ENCODE measurements at places on chromosomes 5 and 9. TPM values are rescaled to one million over a fixed set of nuclear protein-coding genes. Genes with fewer than 3 reads are reported as not detected.

GRCh38 chr9:70119786-70120185 lies 76.1 kb downstream of the MAMDC2 start:
- no peak overlapping the region for H3K27ac ChIP-seq
- peaks cover 2% of the 10 kb centered on the region for H3K36me3 ChIP-seq
- no peak overlapping the region for H3K4me3 ChIP-seq
- no peaks in the 10 kb centered on the region for H3K4me1 ChIP-seq

Gene C9orf153
- polyA plus RNA-seq: 0.22 TPM

DNA sequence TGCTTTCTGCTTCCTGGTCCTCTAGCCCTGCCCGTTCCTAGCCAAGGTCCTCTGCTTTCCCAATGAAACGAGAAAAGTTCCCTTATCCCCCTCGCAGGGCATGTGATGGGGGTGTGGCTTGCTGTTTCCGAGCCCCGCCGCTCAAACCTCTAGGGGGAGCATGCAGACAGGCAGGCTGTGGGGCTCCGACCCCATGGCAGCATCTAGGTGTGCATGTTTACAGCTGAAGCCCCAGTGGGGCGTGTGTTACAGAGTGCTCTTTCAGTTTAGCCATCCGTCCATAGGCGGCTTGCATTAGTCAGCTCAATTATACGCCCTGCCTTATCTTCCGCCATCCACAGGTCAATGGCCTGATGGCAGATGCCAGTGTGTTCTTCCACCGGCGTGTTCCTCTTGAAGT lies 48.3 kb upstream of the SPATA31E1 start:
- DNase-seq: peak; percentile 49
- H3K27me3 ChIP-seq: peaks cover 2% of the 10 kb centered on the region
- no peak overlapping the region for H3K27ac ChIP-seq
- H3K4me3 ChIP-seq: no peak overlapping the region

- H3K4me1 ChIP-seq: peaks cover 11% of the 10 kb centered on the region
- H3K27me3 ChIP-seq: no peaks in the 10 kb centered on the region
- H3K4me3 ChIP-seq: no peak overlapping the region
- DNase-seq: no peak
- no peaks in the 10 kb centered on the region for H3K36me3 ChIP-seq
Measured at GRCh38 chr9:74556685-74557084, 59.5 kb downstream of the RORB start.

DNA sequence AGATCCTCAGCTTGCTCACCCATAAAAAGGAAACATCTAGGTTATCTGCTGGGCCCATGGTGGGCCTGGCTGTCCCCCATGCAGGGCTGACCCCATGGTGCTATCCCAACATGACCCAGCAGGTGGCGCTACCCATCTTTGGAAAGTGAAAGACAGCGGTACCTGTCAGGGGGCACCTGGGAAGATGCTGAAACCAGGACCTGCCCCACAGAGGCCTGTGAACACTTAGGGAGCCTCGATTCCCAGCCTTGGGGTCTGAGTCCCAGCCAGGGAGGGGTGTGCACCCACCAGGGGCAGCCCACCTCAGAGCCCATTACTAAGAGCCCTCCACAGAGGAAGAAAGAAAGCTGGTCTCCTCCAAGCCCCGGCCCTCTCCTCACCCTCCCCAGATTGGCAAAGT lies 46.6 kb upstream of the IPPK start:
- peaks cover 85% of the 10 kb centered on the region for H3K36me3 ChIP-seq
- no peak overlapping the region for H3K4me3 ChIP-seq
- no peak for DNase-seq
- no peaks in the 10 kb centered on the region for H3K4me1 ChIP-seq

DNA sequence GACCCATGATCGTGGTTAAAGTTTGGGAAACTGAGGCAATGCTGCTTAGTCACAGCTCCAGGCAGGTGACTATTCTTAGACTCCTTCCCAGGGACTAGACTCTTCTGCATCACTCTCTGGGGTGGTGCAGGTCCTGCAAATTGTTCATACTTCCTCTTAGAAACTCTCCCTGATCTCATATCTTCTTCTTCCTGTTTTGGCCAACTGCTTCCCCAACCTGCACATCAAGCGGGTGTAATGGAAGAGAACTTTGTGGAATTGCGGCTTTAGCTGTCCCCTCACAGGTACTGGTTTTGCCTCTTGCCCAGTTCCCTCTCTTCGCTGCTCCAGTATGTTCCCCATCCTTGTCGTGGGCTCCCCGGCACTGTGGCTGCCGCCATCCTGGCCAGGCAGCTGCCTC lies 111.5 kb upstream of the CTSL start:
- H3K36me3 ChIP-seq: peaks cover 23% of the 10 kb centered on the region
- H3K4me3 ChIP-seq: no peak overlapping the region
- H3K27me3 ChIP-seq: no peaks in the 10 kb centered on the region
- H3K27ac ChIP-seq: no peak overlapping the region
- no peaks in the 10 kb centered on the region for H3K4me1 ChIP-seq

GRCh38 chr5:37975531-37975930 lies 135.7 kb upstream of the GDNF start:
- no peaks in the 10 kb centered on the region for H3K27me3 ChIP-seq
- no peak for DNase-seq
- no peak overlapping the region for H3K4me3 ChIP-seq
- no peaks in the 10 kb centered on the region for H3K4me1 ChIP-seq
- H3K36me3 ChIP-seq: no peaks in the 10 kb centered on the region
- no peak overlapping the region for H3K27ac ChIP-seq

DNA sequence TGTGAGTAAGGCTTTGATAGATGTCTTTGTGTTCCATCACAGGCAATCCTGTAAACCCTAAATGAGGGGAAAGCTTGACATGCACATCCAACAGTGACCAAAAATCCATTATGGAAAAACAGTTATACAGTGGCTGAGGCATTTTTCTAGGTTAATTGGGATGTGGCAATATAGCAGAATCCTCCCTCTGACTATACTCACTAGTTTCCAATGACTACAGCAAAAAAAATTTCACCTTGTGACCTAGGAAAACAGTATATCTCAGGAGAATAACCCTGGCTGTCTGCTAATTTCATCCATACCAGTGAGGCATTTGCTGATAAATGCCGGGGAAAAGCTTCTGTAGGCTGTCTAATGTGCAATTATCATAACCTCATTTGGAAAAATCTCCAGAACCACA lies 49.9 kb upstream of the SNCAIP start:
- DNase-seq: no peak
- no peak overlapping the region for H3K4me3 ChIP-seq
- no peaks in the 10 kb centered on the region for H3K27me3 ChIP-seq
- H3K27ac ChIP-seq: no peak overlapping the region
- H3K36me3 ChIP-seq: no peaks in the 10 kb centered on the region

Gene GABBR2
- 0.69 TPM for polyA plus RNA-seq

DNA sequence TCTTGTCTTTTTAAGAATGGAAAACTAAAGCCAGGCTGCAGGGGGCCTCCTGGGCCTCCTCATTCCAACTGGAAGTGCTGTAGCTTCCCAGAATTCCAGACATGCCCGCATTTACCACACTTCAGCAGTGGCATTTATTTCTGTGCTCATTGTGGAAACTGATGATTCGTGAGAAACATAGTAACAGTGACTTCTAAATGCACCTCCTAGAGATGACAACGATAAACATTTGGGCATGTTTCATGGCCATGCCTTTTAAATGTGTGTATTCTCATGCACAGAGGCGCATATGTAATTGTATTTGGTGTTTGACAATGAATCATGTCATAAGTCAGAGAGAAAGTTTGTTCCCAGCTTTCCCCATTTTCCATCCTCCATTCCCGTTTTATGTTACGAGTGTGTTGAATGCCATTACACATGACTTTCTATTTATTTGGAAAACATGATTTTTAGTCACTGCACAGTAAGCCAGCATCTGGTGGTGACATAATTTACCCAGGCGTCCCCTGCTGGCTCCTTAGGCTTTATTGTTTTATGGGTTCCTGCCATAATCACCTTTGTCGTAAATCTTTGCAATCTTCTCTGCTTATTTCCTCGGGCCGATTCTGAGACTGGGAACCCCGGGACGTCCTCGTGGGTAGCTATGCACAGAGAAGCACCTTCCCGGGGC lies 68.8 kb upstream of the FCN2 start:
- DNase-seq: peak; percentile 12
- H3K36me3 ChIP-seq: peaks cover 25% of the 10 kb centered on the region
- H3K27me3 ChIP-seq: no peaks in the 10 kb centered on the region
- no peak overlapping the region for H3K4me3 ChIP-seq

DNA sequence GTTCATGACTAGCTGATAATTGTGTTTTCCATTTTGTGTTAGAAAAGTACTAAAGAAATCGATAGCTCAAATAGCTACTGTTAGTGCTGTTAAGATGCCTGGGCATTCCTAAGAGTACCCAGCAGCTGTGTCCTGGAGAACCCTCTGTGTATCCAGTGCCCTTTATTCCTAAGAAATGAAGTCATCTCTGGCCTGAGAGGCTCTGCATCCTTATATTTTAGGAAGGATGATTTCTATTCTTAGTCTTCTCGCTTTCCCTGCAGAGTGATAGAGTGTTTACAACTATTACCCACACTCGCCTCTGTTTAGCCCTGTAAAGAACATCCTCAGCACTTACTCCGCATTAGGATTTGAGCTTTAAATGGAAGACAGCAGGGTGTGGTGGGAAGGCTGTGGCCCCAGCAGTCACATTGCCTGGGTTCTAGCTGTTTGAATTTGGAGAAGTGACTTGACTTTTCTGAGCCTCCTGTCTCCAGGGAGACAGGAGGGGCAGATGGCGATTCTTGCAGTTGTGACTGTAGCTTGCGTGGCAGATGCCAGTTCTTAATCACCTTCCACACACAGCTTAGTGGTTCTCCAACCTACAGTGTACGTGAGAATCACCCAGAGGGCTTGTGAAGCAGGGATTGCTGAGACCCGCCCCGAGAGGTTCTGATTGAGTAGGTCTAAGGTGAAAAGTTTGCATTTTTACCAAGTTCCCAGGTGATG lies 177.2 kb upstream of the PITX1 start:
- no peak overlapping the region for H3K27ac ChIP-seq
- DNase-seq: no peak
- no peak overlapping the region for H3K4me3 ChIP-seq
- H3K4me1 ChIP-seq: peaks cover 2% of the 10 kb centered on the region
- H3K36me3 ChIP-seq: no peaks in the 10 kb centered on the region
- H3K27me3 ChIP-seq: peaks cover 2% of the 10 kb centered on the region

Gene GZMA
- 14.9 TPM for polyA plus RNA-seq

Gene PLGRKT
- polyA plus RNA-seq: 30.8 TPM

DNA sequence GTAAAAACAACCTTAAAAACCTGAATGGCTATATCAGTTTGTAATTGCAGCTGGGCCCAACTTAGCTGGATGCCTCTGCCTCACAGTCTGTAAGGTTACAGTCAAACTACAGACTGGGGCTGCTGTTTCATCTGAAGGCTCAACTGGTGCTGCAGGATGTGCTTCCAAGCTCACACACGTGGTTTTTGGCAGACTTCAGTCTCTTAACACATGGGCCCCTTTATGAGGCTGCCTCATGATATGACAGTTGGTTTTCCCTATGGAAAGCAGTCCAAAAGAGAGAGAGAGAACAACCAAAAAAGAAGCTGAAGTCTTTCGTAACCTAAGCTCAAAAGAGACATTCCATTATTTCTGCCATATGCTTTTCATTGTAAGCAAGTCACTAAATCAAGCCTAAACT lies 27.4 kb downstream of the CTSL start:
- H3K36me3 ChIP-seq: no peaks in the 10 kb centered on the region
- no peak overlapping the region for H3K4me3 ChIP-seq
- H3K27ac ChIP-seq: no peak overlapping the region
- peaks cover 3% of the 10 kb centered on the region for H3K27me3 ChIP-seq
- no peaks in the 10 kb centered on the region for H3K4me1 ChIP-seq

Gene CENPK
- polyA plus RNA-seq: 19.0 TPM

Gene MFAP3
- polyA plus RNA-seq: 25.4 TPM

Gene IFNB1
- polyA plus RNA-seq: not detected

Gene PPP3R2
- polyA plus RNA-seq: 0.01 TPM

- no peak overlapping the region for H3K4me3 ChIP-seq
- no peak overlapping the region for H3K27ac ChIP-seq
- no peaks in the 10 kb centered on the region for H3K27me3 ChIP-seq
- H3K4me1 ChIP-seq: no peaks in the 10 kb centered on the region
- H3K36me3 ChIP-seq: no peaks in the 10 kb centered on the region
Measured at GRCh38 chr5:144549580-144549979, 378.9 kb downstream of the KCTD16 start.

GRCh38 chr5:33072296-33072695 lies 361.2 kb downstream of the NPR3 start:
- H3K27me3 ChIP-seq: no peaks in the 10 kb centered on the region
- DNase-seq: no peak
- no peaks in the 10 kb centered on the region for H3K4me1 ChIP-seq
- H3K27ac ChIP-seq: no peak overlapping the region
- H3K36me3 ChIP-seq: no peaks in the 10 kb centered on the region
- H3K4me3 ChIP-seq: no peak overlapping the region

GRCh38 chr5:39760385-39761198 lies 335.8 kb upstream of the DAB2 start:
- no peak overlapping the region for H3K27ac ChIP-seq
- no peak overlapping the region for H3K4me3 ChIP-seq
- H3K27me3 ChIP-seq: no peaks in the 10 kb centered on the region
- DNase-seq: peak; percentile 17
